ENCODE measurements at places on chromosomes 1 and 21.

GRCh38 chr1:181409981-181410380, 73.3 kb upstream of the CACNA1E start:
- no peak for DNase-seq

GRCh38 chr21:36786186-36786585, 87.3 kb downstream of the SIM2 start:
- no peak for DNase-seq

- no peak for DNase-seq
Measured at GRCh38 chr1:38031513-38031866, 15.1 kb downstream of the POU3F1 start.

- no peak for DNase-seq
Measured at GRCh38 chr1:95438218-95438948, 204.4 kb downstream of the RWDD3 start.

GRCh38 chr1:90836345-90836679, 119.2 kb upstream of the BARHL2 start:
- no peak for DNase-seq

DNA sequence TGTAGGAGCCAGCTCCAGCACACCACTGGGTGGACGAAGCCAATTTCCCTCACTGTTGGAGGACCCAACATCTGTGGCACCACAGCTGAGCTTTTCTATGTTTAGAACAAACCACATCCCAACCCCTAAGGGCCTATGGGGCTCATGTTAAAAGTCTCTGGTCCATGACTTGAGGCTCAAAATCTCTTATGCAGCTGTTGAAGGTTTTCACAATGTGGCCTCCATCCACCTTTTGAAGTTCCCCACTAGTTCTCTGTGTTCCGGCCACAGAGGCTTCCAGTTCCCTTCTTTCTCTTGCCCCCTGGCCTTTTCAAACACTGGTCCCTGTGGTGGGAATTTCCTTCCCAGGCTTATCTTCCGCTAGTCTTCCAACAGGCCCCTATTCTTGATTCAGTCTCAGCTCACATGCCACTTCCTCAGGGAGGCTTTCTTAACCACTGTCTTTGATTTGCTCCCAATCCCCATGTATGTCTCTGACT, 3.9 kb upstream of the IFNLR1 start:
- no peak for DNase-seq

DNA sequence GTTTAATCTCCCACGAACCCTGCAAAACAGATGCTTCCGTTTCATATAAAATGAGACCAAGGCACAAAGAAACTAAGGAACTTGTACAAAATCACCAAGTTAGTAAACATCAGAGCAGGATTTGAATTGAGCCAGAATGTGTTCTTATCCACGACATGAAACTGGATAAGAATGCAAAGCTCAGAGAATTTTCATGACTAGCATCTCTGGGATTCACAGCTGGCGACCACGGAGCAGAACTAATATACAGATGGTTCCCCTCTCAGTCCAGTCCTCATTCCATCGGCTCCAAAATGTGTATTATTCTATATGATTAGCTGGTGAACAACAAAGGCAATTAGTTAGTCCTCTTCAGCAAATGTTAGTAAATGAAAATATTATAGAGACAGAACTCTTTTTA, 72.3 kb upstream of the ERG start:
- DNase-seq: no peak

GRCh38 chr21:26813426-26813998, 31.7 kb downstream of the ADAMTS1 start:
- no peak for DNase-seq

DNA sequence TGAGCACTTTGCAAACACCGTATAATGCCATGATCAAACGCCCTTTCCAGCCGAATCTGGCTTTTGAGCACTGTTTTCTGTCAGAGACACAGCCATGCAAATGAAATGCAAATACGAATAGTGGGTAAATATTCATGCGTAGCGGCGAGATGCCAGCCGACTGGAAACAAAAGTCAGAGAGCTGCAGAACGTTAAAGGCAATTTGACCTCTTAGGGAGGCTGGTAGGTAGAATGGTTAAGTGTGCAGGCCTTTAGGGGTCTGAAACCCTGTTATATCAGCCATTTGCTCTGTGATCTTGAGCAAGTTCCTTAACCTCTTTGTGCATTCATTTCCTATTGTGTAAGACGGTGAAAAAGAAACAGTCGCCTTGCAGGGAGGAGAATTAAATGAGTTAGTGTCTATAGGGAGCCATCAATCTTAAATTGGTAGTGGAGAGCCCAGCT, 6.5 kb upstream of the SDHB start:
- DNase-seq: no peak

DNA sequence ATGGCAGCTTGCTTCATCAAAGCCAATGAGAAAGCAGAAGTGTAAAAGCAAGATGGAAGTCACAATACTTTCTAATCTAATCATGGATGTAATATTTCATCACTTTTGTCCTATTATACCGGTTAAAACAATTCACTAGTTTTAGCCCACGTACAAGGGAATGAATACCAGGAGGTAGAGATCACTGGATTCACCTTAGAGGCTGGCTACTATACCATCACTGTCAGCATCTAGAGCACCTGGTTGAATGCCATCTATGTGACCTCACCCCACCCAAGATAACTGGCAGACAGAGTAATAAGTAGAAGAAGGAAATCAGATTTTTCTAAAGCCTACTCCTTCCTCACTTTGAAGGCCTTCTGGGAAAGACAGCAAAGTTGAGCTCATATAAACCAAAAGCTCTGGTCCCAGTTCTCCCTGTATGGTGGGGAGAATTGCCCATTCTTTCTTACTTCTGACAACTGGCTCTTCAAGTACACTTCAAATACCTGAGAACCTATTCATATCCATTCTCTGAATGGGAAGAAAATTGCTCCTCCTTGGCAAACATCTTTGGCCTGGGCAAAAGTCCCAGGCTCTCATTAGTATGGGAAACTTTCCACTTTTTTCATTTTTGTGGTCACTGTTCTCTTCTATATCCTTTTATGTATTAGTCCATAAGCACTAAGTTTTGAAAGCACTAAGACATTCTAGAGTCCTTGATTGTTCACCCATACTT, 24.8 kb downstream of the HSD3B1 start:
- no peak for DNase-seq

DNA sequence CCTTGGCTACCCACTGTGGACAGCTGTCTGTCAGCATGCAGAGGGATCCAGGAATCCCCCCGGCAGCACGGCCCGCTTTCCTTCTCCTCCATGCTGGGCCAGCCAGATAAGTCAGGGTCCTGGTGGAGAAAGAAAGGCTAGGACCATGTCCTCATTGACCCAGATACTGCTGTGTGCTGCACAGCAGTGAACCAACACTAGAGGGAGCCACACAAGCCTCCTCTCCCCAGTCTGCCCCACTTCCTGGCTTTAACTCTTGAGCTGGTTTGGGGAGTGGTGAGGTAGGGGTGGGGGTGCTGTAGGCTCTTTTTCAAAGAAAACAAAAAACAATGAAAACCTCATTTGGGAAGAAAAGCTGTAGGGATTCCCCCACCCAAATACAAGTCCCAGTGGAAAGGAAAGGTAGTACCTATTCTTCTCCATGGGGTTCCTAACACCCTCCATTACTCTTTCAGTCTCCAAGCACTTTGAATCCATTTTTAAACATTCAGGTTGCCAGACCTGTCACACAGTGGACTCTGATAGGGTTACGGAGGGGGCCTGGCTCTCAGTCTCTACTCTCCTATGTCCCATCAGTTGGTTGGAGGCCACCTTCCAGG, 84.9 kb upstream of the CD1D start:
- DNase-seq: peak; percentile 39

DNA sequence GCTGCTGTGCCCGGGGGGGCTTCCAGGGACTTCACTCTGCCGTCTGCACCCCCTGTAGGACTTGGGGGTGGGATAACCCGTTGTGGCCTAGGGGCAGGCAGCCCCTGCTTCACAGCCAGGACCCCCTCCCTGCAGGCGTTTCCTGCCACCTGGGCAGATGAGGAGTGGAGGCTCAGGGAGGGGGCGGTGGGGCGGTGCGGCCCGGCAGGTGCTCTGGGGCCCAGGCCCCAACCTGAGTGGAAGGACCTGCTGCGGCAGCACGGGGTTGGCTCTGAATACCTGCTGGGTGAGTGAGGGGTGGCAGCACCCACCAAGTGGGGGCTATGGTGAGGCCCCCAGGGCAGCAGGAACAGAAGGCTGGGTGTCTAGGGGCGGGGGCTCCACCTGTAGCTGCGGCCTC, 78.6 kb upstream of the TTC34 start:
- DNase-seq: no peak

DNA sequence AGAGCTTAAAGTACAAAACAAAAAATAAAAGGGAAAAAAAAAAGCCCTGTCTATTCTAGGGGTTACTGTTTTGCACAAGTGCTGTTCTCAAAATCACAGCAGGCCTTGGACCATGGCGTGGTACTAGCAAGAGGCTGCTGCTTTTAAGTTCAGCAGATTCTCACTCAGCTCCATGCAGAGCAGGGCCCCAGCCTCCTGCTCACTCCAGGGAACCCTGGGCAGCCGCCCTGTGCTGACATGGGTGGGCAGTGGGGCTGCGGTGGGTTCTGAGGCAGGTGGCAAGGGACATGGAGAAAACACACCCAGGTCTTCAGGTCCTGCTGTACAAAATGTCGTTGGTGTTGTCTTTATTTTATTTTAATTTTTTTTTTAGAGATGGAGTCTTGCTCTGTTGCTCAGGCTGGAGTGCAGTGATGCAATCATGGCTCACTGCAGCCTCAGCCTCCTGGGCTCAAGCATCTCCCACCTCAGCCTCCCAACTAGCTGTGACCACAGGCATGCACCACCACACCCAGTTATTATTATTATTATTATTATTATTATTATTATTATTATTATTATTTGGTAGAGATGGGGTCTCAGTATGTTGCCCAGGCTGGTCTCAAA, 170.9 kb downstream of the DYRK1A start:
- no peak for DNase-seq

- no peak for DNase-seq
Measured at GRCh38 chr1:215256936-215257679, 174.6 kb downstream of the KCNK2 start.

GRCh38 chr1:243287652-243288051, 31.8 kb downstream of the SDCCAG8 start:
- peak; percentile 8 for DNase-seq

DNA sequence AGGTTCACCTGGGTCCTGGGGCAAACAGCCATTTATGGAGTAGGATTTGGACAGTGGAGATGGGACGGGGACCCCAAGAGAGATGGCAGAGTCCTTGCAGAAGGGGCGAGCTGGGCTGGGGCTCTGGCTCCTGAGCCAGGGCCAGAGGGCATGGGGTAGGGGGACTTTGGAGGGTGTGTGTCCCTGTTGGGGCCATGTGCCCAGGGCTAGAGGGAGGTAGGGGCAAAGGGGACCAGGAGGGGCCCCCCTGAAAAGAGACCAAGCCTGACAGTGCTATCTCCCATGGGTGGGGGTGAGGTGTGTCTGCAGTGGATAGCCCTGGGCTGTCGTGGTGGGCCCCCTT, 92.3 kb downstream of the TRIM11 start:
- DNase-seq: no peak

GRCh38 chr21:38660333-38661196, 145.2 kb upstream of the ETS2 start:
- no peak for DNase-seq

DNA sequence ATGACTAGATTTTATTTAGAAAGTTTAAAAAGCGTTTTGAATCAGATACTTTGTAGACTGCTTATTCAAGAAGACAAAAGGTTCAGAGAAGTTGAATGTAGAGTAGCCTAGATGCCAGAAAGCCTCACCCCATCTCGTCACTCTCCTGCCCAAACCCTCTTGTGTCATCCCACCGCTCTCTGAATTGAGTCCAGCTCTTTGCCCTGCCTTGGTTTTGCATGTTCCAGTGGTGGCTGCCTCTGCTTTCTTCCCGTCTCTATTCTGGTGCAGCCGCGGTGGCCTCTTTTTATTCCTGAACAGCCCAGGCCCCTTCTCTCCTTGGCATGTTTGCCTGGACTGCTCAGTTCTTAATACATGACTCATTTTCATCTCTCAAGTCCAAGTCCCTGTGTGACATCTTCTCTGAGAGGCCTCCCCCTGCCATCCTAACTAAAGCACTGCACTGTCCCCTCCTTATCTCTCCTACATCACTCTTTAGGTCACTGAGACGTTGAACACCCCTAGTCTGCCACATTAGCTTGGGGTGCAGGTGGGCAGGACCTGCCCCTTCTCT, 22.9 kb downstream of the PRDM2 start:
- no peak for DNase-seq

DNA sequence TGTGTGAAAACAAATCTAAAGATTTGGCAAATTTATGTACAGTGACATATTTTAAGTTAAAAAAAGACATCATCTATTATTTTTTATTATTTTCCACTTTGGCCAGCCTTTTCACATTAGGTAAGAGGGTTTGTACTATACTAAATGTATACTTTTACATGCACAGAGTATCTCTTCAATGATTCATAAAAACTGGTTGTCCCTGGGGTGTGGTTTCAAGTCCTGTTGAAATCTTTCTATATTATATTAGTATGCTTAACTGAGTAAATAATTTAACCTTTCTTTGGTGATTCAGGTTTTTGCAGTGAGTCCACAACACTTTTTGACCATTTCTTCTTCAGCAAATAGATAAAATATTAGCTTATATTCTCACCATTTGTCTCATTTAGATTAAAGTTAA, 45.7 kb downstream of the EEIG2 start:
- no peak for DNase-seq

DNA sequence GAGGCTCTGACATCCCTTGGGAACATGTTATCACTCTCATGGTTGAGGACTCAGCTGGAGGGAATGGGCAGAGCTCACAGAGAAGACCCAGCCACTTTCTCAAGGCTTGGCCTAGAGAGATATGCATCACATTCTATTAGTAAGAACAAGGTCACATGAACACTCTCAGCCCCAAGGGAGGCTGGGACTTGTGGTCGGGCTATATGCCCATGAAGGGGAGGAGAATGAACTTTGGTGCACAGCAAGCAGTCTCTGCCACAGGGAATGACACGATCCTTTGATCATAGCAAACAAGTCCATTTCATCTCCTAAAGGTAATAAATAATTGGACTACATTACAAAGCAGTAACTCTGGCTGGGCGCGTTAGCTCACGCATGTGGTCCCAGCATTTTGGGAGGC, 105.7 kb downstream of the SYF2 start:
- no peak for DNase-seq

DNA sequence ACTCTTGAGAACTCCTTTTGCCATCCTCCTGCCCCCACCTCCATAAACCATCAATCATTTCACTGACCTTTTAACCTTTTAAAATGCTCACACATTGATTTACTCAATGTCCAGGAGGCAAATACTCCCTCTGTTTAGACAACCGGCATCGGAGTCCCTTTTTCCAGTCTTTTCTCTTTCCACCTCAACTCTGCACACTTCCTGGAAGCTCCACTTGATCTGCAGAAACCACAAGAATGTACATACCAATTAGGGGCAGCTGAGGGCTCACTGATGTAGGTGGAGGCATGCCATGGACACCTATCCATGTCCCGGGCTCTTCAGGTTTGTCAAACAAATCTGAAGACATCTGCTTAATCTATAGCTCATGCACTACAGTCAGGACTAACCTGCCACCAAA, 5.3 kb upstream of the AMIGO1 start:
- DNase-seq: no peak

DNA sequence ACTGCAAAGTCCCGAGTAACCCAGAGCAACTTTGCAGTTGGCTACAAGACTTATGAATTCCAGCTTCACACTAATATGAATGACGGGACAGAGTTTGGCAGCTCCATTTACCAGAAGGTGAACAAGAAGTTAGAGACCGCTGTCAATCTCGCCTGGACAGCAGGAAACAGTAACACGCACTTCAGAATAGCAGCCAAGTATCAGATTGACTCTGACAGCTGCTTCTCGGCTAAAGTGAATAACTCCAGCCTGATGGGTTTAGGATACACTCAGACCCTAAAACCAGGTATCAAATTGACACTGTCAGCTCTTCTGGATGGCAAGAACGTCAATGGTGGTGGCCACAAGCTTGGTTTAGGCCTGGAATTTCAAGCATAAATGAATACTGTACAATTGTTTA, 66.8 kb downstream of the ACBD6 start:
- DNase-seq: no peak
